Stimulated activated CD8-positive, alpha-beta memory T cell treated with anti-CD3 and anti-CD28 coated beads, Interleukin-15, amount 100 ng/mL, for 24 hours (primary cell): ENCODE measurements at places on chromosomes 4 and X.

DNA sequence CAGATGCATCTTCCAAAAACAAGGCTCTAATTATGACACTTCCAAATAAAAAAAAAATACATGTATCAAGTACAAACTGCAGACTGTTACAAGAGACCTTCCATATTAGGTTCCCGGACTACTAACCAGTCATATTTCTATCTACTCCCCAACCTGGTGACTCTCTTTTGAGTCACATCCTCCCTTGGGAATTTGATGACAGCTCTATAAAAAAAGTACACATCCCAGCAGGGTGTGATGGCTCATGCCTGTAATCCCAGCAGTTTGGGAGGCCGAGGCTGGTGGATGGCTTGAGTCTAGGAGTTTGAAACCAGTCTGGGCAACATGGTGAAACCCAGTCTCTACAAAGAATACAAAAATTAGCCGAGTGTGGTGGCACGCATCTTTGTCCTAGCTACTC is 14.9 kb downstream of the RPGR start:
- DNase-seq: no peak

- DNase-seq: no peak
Measured at GRCh38 chr4:168045354-168045753, 47.0 kb upstream of the ANXA10 start.

- no peak for DNase-seq
Measured at GRCh38 chr4:77652237-77652897, 46.7 kb downstream of the CXCL13 start.

DNA sequence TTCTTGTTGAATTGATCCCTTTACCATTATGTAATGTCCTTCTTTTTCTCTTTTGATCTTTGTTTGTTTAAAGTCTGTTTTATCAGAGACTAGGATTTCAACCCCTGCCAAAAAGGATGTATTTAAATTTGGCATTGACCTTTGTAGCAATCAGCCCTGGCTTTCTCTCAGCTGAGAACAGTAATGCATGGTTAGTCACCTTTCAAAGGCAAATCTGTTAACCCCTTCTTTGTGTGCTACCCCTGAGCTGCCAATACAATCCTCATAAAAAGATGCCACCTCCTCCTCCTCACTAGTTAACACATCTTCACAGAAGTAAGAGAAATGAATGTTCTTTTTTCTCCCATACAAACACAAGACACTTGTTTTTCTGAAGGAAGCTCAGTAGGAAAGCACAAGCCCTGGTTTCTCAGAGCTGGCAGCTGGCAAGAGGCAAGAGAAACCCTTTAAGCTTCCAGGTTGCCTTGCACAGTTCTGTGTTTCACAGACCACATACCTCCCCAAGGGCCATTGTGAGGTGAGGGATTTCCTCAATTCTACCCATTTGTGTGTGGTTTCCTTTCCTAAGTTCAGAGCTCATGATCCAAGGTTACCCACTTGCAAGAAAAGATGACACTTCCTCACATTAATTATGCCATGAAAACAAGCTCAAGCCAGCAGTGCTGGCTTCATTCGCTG is 122.6 kb downstream of the RCHY1 start:
- no peak for DNase-seq

GRCh38 chrX:34901761-34902160 is 40.8 kb upstream of the FAM47B start:
- no peak for DNase-seq

GRCh38 chrX:133601116-133601515 is 185.8 kb upstream of the GPC4 start:
- DNase-seq: no peak

GRCh38 chr4:77921701-77922100 is 59.1 kb downstream of the MRPL1 start:
- no peak for DNase-seq
